HT-29 (cell line): ENCODE measurements at places on chromosomes 2 and 18. TPM values are rescaled to one million over a fixed set of nuclear protein-coding genes. Genes with fewer than 3 reads are reported as not detected.

LHCGR gene
- total RNA-seq = not detected in 2 replicates

TUBB8B gene
- total RNA-seq = not detected in 2 replicates

RFTN2 gene
- total RNA-seq = not detected in 2 replicates

EIF2AK2 gene
- 11.7 and 14.5 TPM in 2 replicates for total RNA-seq

SCN9A gene
- 0.38 and 0.52 TPM in 2 replicates for total RNA-seq

PKDCC gene
- total RNA-seq = 76.0 and 83.9 TPM in 2 replicates

POTEC gene
- 0.34 TPM in 1 of 2 replicates, not detected in the other for total RNA-seq

FOXD4L1 gene
- total RNA-seq = not detected in 2 replicates

GREB1L gene
- total RNA-seq = not detected in 2 replicates

STAMBP gene
- total RNA-seq = 20.9 and 28.2 TPM in 2 replicates

PRKAG3 gene
- total RNA-seq = not detected in 2 replicates

ANKRD62 gene
- not detected in 2 replicates for total RNA-seq
